Regular cardiac myocyte (primary cell): ENCODE measurements at places on chromosomes 2 and 18. TPM values are rescaled to one million over a fixed set of nuclear protein-coding genes. Genes with fewer than 3 reads are reported as not detected.

The SNORC gene
- 0.19 and 0.56 TPM in 2 replicates for total RNA-seq

The ATP6V1C2 gene
- total RNA-seq = under 0.01 TPM in 1 of 2 replicates, not detected in the other

The CCT7 gene
- total RNA-seq = 304 and 651 TPM in 2 replicates

The BUB1 gene
- total RNA-seq = 6.5 and 49.5 TPM in 2 replicates

The PAX8 gene
- 0.38 and 1.1 TPM in 2 replicates for total RNA-seq

The MTCL1 gene
- total RNA-seq = 21.7 and 25.1 TPM in 2 replicates

The OTOF gene
- 0.19 and 0.28 TPM in 2 replicates for total RNA-seq

The SIX2 gene
- total RNA-seq = 2.0 and 2.7 TPM in 2 replicates

The COBLL1 gene
- total RNA-seq = 7.7 and 20.9 TPM in 2 replicates
